ENCODE measurements at places on chromosomes 3 and 15.
A peak's percentile ranks its signal among the peaks of the same experiment; 100 is the strongest.

DNA sequence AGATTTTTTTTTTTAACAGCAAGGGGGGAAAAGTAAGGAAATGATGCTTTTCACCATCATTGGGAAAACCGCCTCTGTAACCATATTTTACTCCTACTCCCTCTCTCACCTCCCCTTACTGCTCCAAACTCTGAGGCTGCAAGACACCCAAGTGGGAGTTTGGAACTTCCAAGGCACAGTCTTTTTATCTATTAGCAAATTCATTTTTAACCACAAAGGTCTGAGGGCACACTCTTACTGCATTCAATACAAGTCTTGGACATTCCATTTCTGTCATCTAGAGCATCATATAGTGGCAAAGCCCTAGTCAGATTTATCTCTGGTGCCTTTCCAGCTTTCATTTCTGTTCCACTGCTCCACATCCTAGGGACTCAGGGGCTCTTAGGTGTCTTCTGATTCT, 13.2 kb downstream of the FAM162A start:
- DNase-seq, result no peak

- peak; percentile 47 for DNase-seq
Observed at GRCh38 chr15:42994546-42994945, 74.0 kb upstream of the TTBK2 start.

GRCh38 chr15:60072826-60073465, 68.8 kb downstream of the FOXB1 start:
- DNase-seq, result no peak

GRCh38 chr3:122627301-122627700, 49.9 kb downstream of the PARP15 start:
- DNase-seq, result no peak

DNA sequence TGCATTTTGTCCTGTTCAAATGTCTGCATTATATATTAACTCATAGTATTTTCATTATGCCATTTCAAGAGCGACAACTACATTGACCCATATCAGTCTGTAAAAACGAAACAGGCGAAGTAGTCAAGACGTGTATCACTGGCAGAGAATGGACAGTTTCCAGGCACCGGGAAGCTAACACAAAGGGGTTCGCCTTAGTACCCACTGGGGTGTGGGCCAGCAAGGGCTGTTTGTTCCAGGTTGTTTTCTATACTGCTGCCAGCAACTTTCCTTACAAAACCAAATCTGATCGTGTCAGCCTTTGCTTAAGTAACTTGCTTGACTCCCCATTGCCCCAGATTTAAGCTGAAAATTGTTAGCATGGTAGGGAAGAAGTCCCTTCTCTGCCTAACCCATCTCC, 87.1 kb downstream of the CGNL1 start:
- DNase-seq, result no peak

- DNase-seq, result no peak
Observed at GRCh38 chr15:31367021-31367729, 40.5 kb downstream of the KLF13 start.

DNA sequence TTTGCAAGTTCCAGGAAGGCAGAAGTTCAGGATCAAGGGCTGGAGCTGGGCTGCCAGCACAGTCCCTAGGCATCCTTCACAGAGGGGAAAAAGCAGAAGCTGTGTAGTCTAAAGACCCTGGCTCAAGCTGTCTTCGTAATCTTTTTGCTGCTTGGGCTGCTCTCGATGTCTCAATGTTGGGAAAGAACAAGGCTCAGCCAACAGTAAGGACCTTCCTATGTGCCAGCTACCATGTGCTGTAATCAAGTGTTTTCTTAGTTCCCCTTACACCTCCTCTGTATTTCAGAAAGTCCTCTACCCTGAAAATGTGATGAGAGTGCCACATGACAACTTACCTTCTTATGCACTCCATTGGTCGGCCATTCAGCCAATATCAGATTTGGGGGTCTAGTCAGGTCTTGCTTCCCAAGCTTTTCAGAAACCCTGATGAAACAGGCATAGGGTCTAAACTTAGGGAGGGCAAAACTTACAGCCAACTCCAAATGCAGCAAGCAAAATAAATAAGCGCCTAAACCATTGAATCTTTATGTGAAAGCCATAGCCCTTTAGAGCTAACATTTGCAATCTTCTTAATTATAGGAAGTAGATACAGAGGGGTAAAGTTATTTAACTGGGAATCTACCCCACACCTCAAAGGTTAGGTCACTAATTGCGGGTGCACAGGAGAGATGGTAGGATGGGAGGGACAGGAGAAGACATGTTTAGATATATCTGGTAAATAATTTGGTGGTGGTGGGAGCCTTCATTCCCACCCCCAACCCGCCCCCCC, 1.2 kb upstream of the EDEM1 start:
- DNase-seq, result no peak

DNA sequence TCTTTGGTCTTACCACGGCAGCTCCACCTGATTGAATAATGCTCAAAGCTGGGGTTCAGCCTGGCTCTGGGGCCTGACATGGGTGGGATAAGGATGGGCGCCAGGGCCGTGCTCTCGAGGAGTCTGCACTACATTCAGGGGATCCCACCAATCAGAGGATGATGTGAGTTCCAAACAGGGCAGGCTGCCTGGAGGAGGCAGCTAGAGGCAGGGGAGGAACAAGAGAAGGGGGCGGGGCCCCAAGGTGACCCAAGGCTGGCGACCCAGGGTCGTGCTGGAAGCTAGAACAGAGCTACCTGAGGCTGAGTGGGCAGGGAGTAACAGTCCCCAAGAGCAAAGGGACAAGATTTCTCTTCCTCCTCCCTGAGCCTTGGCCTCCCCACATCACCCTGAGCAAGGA, 56.1 kb downstream of the PCSK6 start:
- DNase-seq, result no peak

DNA sequence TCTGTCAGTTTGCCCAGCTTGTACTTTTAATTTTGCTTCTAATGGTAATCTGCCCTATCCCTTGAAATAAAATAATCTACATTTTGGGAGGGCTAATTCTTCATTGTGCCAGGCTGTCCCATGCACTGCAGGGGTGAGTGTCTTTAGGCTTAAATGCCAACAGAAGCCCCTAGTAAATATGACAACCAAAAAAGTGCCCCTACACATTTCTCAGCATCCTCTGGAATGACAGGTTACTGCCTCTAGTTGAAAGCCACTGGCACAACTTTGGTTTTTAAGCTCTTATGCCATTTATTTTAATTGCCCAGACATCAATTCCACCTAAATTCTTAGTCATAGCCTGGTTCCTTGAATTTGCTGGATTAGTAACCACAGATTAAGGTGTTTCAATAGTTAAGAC, 3.4 kb downstream of the EPM2AIP1 start:
- no peak for DNase-seq

GRCh38 chr3:127881586-127881985, 33.4 kb upstream of the KBTBD12 start:
- no peak for DNase-seq

GRCh38 chr3:143120716-143121240, 1.2 kb downstream of the CHST2 start:
- DNase-seq, result peak; percentile 31

- DNase-seq, result peak; percentile 57
Observed at GRCh38 chr3:138062626-138063025, 52.7 kb downstream of the CLDN18 start.

DNA sequence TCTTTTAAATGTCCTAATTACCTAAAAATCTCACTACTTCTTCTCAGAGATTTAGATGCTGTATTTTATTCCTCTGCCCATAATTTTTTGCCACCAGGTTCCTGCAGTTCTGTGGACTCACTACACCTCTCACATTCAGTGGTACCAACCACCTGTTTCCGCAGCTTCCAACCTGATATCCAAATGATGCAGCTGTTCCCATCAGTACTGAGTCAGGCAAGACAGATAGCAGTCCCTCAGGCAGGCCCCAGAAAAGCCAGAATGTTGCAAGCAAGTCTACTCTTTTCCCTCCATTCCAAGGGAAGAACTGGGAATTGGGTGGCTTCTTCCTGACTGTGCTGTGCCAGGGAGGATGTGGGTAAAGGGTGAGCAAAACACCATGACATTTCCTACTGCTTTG, 39.0 kb downstream of the MNS1 start:
- no peak for DNase-seq

DNA sequence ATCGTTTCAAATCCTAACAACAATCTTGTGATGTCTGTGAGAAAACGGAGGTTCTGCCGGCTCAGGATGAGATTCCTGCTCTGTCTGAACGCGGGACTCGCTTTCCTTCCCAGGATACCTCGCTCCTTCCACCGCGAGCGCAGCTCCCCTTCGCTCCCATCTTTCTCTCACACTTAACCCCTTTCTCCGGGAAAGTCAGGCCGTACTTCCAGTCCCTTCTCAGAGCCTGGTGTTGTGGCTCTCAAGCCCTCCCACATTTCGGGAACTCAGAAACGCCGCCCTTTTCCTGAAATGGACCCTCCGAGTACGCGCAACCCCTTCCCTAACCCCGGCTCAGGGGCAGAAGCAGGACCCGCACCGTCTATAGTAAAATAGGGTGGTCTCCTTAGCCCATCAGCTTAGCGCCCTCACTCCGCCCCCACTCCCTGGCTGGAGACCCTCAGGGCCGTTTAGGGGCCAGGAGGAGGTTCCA, 378 bp upstream of the FEM1B start:
- DNase-seq, result peak; percentile 59

DNA sequence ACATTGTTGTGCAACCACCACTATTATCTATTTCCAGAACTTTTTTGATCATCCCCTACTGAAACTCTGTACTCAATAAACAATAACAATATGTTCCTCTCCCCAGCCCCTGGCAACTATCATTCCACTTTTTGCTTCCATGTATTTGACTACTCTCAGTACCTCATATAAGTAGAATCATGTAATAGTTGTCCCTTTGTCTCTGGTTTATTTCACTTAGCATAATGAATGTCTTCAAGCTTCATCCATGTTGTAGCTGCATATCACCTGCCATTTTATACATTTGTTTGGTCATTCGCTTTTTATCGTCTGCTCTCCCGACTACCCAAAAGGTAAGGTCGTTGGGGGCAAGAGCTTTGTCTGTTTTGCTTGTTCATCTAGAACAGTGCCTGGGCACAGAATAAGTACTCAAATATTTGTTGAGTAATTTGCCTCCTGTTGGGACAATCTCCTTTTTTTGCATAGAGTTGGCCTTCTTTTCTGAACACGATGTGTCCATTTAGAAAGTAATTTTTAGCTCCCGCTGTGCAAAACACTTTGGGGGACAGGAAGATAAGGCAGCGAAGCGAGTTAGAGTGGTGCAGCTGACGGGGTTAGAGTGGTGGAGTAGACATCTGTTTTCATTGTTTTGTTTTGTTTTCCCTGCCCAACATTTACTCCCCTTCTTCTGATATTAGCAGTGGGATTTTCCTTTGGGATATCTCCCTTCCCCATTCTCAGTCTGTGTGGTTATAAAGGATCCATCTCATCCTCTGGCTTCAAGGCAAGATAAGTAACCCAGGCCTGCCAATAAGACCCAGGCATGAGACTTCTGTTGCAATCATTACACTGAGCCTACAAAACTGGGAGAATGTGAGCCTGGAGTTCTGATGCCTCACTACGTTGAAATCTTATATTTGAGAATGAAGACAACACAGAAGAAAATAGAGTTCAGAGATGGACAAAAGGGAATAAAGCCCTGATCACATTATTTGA, 83.4 kb upstream of the RNU6-1 start:
- DNase-seq, result no peak

GRCh38 chr3:53159156-53160060, 1.6 kb upstream of the PRKCD start:
- DNase-seq, result no peak

DNA sequence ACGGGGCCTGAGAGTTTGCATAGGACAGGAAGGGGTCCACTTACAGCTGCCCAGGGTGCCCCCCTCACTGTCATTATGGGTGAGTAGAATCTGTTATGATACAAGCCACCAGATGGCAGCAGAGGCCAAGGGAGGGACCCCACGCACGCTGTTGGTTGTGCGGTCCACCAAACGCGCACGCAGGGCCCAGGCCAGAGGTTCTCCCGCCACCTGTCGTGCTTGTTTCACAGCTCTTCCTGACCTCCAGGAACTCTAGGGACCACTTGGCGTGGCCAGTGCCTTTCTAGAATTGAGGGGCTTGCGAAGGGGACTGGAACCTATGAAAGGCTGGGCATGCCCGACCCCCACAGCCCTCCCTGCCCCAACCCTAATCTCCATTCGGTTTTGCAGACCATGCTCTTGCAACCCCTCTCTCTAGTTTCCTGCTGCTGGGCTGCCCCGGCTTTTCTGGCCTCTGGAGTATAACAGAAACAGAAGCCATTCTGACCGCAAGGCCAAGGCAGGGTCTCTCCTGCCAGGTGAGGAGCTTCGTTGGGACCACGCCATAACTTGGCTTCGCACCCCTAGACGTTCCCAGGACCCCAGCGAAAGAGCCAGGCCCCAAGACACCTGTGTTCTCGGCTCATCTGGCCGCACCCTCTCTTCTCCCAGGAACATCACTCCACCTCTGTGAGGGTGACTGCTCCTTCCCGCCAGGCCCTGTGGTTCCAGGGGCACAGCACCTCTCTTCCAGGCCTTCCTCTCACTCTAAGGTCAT, 46.0 kb downstream of the ALDH1L1 start:
- DNase-seq, result peak; percentile 34

DNA sequence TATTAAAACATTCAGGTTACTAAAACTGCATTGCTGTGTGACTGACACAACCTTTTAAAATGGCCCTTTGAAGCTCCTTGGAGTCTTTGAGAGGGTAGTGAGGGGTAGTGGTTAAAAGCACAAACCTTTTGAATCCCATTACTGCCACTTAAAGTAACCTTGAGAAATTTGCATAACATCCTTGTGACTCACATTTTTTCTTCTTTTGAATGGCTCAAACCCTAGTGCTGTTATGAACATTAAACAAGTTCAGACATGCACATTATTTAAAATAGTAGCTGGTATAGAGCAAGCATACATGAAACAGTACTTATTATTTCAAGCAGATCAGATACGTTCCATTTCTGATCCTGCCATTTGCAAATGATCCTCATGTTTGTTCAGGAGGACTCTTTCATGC, 3.7 kb upstream of the CLDN1 start:
- DNase-seq, result peak; percentile 24

DNA sequence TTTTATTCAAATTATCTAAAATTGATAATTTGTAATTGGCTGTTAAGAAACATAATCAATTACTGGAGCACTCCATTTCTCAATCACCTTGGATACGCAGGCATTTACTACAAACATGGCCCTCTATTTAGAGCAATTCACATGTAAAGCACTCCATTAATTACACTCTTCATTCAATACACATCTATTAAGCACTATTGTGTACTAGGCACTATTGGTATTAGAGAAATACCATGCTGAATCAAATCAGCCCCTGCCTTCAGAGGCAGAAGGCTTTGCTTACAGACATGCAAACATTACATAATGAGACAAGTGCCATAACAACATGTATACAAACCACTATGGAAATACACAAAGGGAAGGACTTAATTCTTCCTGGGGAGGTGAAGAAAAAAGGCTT, 69.1 kb downstream of the PEAK1 start:
- no peak for DNase-seq

DNA sequence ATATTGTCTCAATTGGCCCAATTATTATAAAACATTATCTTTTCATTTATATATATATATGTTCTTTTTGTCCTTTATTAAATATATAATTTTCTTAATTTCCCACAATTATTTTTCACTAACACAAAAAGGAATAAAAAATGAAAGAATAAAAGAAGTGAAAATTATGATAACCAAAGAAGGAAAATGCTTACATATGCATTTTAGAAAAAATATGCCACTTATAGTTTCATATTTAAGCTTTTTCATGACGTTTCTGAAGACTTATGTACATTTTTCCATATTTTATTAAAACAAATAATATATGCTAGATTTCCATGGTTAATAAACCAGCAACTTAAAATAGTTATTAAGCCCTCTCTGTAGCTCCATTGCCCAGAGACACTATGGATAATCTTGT, 34.9 kb upstream of the ARHGEF26 start:
- DNase-seq, result no peak

Measured in AG10803 (cell line).